ENCODE measurements at places on chromosomes 6 and 20.

GRCh38 chr6:123895346-123895745 lies 91.7 kb downstream of the NKAIN2 start:
- no peak for DNase-seq

DNA sequence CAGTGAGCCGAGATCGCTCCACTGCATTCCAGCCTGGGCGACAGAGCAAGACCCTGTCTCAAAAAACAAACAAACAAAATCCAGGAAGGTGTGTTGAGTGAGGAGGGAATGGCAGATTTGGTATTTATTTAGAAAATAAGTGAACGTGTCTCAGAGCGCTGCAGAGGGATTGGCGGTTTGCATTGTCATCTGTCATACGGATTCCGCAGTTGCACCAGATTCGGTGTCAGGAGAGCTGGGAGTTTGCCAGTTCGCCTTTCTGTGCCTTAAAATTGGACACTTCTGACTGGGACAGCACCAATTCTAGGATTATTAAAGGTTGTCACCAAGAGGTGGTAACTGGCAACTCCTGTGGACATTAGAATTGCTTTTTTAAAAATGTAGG lies 912 bp downstream of the SNRNP48 start:
- DNase-seq, result peak; percentile 43

GRCh38 chr20:1391640-1392442 lies 1.0 kb downstream of the FKBP1A start:
- peak; percentile 68 for DNase-seq

- DNase-seq, result peak; percentile 5
Observed at GRCh38 chr20:57657535-57658446, 37.6 kb upstream of the ZBP1 start.

DNA sequence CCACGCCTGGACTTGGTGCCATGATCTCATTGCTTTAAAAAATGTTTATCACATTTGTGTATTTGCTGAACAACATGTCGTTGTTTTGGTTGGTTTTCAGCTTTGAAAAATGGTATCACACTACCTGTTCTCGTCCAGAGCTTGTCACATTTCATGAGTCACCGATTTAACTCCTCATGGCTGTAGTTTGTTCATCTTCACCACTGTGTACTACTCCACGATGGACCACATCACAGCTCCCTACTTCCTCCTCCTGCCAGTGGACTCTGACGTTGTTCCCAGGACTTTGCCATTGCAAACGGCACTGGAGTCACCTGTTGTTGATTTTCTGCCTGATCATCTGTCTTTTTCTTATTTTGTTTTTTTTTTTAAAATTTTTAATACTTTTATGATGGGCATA lies 157.7 kb downstream of the ERMARD start:
- DNase-seq, result no peak

DNA sequence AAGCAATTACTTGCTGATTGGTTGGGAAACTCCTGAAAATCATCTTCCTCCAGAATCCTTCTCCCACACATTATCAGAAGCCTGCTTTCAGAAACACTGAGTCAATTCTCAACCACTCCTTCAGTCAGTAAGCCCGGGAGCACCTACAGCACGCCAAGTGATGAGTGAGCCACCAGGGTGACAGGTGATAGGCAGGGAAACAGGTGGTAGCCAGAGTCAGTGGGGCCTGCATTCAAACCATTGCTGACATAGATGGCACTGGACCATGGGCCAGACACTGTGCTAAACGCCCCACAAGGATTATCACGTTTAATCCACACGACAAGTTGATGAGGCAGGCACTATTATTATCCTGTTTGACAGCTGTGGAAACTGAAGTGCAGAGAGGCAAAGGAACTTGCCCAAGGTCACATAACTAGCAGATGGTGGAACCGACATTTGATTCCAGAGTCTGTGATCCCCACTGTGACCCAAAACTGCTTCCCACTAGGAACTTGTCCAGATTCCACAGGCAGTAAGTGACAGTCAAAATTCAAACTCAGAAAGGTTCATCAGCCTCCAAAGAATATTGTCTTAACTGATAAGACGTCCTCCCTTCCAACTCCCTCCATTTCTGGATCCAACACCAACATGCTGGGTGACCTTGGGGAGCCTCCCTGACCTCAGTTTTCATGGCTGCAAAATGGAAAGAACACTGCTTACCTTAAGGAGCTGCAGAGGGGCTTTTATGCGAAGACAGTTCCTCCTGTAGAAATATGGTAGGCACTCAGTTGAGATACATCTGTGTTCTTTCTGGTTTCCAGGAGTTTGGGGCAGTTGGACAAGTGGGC lies 23.9 kb upstream of the TOP1 start:
- no peak for DNase-seq

All from HAP-1 (cell line).